Hematopoietic multipotent progenitor cell treated with erythropoietin and hydrocortisone succinate and interleukin-3 and kit ligand, for 17 days (in vitro differentiated cells): ENCODE measurements at places on chromosomes 7 and 10.

- DNase-seq, result no peak
Observed at GRCh38 chr7:116224492-116225098, 14.3 kb downstream of the TES start.

DNA sequence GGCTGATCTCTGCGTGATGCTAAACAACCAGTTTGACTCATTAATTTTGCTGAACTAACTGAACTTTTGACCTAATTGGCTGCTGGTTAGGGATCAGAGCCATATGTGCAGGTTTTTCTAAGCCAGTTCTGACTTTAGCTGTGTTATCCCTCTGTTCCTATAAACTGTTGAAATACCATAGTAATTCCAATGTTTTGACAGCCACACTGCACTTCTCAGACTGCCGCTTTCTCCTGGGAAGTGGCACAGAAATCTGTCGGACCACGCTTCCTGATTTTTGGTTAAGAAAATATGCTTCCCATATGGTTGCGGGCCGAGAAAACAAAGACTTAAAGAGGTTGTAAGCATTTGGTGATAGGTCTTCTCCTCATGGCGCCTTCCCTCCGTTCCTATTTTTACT lies 42.3 kb downstream of the TBXAS1 start:
- no peak for DNase-seq

- no peak for DNase-seq
Observed at GRCh38 chr7:111788286-111789047, 226.2 kb upstream of the IMMP2L start.

- no peak for DNase-seq
Observed at GRCh38 chr7:130490888-130491804, 739 bp upstream of the MEST start.

DNA sequence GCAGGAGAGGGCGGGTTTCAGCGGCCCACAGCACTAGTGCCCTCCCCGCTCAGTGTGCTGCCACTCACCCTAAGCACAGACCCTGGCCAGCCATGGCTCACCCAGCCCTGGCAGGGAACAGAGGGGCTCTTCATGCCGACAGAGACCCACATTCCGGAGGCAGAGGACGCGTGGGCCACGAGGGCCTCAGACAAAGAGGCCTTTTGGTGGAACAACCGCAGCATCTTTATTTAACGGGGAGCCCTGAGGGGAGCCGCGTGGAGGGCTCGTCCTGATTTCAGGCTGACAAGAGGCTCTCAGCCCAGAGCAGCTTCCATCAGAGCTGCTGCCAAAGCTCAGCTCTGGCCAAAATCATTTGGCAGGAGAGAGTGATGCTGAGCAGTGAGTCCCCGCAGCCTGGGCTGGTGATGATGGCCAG lies 127.8 kb downstream of the SH3PXD2A start:
- no peak for DNase-seq

- DNase-seq, result no peak
Observed at GRCh38 chr7:142468871-142469665, 211.2 kb upstream of the PRSS58 start.

- DNase-seq, result peak; percentile 49
Observed at GRCh38 chr7:1856161-1856887, 186.2 kb downstream of the ELFN1 start.

- DNase-seq, result no peak
Observed at GRCh38 chr10:97224483-97225435, 39.0 kb upstream of the SLIT1 start.

DNA sequence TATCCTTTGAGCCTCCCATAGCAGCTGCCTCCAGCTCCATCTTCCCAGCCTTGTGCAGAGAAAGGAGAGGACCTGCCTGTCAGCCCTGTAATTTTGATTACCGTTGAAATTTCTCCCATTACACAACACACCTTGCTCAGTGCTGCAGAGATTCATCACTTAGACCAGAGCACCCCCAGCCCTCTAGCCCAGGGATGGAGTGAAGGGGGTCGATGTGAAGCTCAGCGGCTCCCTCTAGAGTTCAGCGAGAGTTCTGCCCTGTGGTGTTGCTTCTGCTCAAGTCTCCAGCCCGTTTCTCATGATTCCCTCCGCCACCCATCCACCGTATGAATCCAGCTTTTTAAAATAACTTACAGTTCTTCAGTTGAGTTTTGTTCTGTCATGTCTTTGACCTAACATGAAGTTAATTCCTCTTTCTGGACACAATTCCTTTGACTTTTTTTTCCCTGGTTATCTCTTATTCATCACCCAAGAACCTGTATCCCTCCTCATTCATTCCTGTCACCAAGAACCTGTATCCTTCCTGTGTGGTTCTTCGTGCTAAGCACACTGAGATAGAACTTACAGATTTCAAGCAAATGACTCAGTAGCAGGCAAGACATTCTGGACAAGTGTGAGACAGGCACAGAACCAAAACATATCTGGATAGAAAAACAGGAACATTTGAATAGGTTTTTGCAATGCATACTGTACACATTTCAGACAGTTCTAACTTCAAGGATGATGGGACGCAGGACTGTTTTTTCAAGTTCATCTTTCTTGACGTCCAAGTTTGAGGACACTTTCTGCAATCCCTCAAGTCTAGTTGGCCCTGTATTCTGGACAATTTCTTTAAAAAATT lies 35.0 kb upstream of the ZNF32 start:
- DNase-seq, result no peak

- DNase-seq, result no peak
Observed at GRCh38 chr10:110609605-110610004, 34.5 kb upstream of the RBM20 start.

DNA sequence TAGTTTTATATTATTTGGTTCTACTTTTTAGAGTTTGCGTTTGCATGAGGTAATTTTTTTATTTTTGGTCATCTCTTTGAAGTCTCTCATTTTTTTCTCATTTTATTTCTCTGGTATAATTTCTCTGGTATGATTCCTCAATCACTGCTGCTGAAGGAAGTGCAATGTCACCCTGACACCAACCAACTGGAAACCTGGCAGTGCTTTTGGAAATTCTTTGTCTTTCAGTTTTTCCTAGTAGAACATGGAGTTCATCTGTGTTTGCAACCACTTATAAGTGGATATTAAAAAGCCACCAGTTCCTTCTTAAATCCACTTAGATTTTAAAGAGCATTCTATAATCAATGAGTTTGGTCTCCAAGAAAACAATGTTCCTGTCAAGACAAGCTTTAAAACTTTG lies 291.8 kb downstream of the PRKG1 start:
- DNase-seq, result no peak

DNA sequence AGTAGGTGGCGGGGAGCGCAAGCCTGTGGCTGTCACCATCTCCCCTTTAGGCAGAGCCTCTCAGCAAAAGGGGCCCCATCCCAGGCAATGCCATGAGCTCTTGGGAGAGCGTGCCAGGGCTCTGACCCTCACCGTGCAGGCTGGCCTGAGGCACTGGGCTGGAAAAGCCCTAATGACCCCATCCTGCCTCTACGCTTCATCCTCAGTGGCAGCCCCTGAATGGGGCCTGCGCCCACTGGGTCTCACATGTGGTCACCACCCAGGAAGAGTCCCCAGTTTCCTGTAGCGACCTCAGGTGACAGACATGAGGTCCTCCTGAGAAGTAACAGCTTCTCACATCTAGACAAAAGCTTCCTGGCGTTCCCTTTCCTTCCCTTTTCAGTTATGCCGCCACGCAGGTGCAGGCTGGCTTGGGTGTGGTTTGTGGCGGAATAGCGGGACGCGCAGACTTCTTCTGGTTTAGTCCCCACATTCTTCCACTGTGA lies 59.2 kb downstream of the CLEC2L start:
- no peak for DNase-seq

DNA sequence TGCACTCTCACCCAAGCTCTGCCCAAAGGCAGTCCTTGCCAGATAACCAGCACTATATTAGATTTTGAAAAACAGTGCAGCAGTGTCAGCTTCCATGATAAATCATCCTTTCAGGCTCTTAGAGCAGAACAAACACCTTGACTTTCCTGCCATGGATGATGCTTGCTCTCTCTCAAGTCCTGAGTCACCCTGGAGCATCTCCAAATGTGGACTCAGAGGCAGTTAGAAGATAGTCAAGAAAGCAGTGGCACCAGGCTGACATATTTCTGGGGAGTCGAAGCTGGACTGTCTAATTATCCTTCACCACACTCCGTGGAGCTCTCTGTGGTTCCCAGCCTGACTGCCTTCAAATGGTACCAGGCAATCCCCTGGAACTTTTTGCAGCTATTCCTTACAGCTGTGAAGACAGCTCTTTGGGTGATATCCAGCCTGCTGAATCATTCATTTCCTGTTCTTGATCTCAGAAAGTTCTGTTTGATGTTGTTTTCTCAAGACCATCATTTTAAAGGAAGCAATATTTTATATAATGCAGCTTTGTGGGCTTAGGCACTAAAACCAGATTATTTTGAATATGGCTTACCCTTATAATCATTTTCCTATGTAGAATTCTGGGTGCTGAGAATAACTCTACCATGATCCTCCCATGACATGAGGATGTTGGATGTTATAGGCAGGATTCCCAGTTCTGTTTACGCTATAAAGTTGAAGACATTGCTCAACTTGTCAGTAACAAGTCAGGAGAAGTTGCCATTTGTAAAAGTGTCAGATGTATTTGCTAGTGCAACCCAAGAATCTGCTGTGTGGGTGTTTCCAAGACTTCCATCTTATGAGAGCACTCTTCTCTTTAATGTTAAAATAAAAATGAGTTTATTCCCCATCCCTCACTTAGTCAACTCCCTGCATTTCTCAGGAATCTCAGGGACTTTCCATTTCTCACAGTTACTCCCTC lies 233.8 kb downstream of the C7orf25 start:
- DNase-seq, result no peak

DNA sequence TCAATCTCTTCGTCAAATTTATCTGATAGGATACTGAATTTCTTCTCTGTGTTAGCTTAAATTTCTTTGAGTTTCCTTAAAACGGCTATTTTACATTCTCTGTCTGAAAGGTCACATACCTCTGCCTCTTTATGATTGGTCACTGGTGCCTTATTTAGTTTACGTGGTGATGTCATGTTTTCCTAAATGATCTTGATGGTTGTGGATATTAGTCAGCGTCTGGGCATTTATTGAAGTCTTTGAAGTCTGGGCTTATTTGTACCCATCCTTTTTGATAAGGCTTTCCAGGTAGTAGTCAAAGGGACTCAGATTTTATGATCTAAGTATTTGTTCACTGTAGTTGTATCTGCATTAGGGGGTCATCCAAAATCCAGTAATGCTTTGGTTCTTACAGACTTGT lies 1407.5 kb upstream of the LRRTM3 start:
- no peak for DNase-seq

DNA sequence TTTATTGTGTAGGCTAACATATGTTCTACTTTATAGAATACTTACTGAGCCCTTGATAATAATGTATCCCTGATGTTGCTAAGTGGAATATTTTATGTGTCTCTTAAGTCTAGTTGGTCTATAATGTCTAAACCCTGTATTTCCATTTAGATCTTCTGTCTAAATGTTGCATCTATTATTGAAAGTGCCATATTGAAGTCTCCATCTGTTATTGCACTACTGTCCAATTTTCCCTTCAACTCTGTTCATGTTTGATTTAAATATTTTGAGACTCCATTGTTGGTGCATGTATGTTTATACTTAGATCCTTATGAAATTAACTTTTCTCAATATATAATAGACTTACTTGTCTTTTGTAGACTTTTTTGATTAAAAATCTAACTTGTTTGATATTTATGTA lies 924.5 kb upstream of the KCND2 start:
- DNase-seq, result no peak

- no peak for DNase-seq
Observed at GRCh38 chr10:44569193-44570091, 184.5 kb upstream of the CXCL12 start.

DNA sequence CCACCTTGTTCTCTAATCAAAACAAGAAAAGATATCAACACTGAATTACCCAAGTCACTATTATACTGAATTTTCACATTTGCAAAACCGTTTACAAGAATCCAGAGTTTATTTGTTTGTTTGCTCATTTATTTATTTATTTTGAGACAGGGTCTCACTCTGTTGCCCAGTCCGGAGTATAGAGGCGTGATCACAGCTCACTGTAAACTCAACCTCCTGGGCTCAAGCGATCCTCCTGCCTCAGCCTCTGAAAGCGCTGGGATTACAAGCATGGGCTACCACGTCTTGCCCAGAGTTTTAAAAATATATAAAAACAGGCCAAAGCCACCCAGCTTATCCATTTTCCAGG lies 8.5 kb downstream of the CREB3L2 start:
- no peak for DNase-seq

- DNase-seq, result no peak
Observed at GRCh38 chr7:10888861-10889260, 84.8 kb upstream of the PHF14 start.

DNA sequence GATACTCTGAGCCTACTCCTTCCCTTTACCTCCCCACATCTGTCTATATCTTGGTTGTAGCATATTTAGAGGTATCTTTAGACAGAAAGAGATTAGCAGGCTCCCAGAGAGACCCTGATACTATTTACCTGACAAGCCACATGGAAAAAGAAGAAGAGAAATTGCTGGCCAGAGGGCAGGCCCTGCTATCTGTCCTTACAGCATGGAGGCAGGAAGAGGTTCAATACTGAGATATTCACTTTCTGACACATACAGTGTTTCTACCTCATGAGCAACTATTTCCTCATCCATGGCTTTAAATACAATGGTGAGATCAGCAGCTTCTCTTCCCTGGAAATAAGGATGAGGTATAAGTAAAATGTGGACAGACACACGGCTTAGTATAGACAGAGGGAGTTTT lies 33.9 kb upstream of the TSPAN13 start:
- no peak for DNase-seq

GRCh38 chr7:135759532-135759931 lies 10.9 kb upstream of the FAM180A start:
- no peak for DNase-seq

DNA sequence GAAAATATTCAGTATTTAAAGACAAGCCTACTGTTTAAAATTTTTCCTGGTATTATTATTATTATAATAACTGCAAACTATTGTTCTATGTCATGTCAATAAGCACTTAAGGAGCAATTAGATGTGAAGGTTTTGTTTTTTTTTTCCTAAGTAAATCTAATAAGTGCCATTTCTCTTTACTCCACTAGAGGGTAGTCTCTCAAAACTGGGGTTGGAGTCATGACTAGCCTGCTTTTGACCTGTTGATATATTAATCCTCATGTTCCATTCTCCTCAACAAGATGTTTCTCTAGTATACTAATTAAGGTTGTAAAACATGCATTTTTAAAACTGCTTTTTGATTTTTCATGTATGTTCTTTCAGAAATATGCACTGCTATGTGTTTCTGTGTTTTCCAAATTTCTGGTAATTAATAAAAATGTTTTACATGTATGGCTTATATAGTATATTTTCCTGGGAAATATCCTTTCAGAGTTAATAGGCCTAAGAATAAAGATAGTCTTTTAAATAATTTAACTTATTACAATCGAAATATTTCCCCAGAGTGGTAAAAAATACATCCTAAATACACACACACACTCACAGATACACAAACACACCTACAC lies 1.0 kb upstream of the LRRN3 start:
- DNase-seq, result peak; percentile 8

GRCh38 chr7:156096771-156097538 lies 284.7 kb upstream of the SHH start:
- DNase-seq, result no peak

- no peak for DNase-seq
Observed at GRCh38 chr10:62050893-62051433, 149.5 kb downstream of the ARID5B start.
